Bronchus fibroblast of lung (primary cell): ENCODE measurements at places on chromosomes 5 and 9. TPM values are rescaled to one million over a fixed set of nuclear protein-coding genes. Genes with fewer than 3 reads are reported as not detected.

Gene FSD1L
- 0.84 and 1.0 TPM in 2 replicates for total RNA-seq

Gene EGFL7
- total RNA-seq: 2.1 and 2.4 TPM in 2 replicates

Gene BBLN
- total RNA-seq: 188 and 202 TPM in 2 replicates

Gene ANKRD18B
- total RNA-seq: 0.17 and 0.74 TPM in 2 replicates

Gene TRAF1
- total RNA-seq: 3.4 and 4.0 TPM in 2 replicates

Gene AK8
- 0.34 and 0.59 TPM in 2 replicates for total RNA-seq

Gene CYFIP2
- total RNA-seq: 6.7 and 10.3 TPM in 2 replicates

Gene KIF3A
- 3.1 and 3.4 TPM in 2 replicates for total RNA-seq

Gene CARTPT
- not detected in 2 replicates for total RNA-seq

Gene CDX1
- total RNA-seq: not detected in 2 replicates

Gene AQP7
- total RNA-seq: not detected in 2 replicates

Gene SLC25A2
- not detected in 2 replicates for total RNA-seq

Gene CCL27
- not detected in 2 replicates for total RNA-seq

Gene PCDHGA4
- total RNA-seq: 1.0 and 1.3 TPM in 2 replicates

Gene PCDHGB3
- total RNA-seq: 0.45 and 0.50 TPM in 2 replicates

Gene CYSRT1
- total RNA-seq: 0.74 and 1.2 TPM in 2 replicates

Gene MATR3
- total RNA-seq: 179 and 190 TPM in 2 replicates

Gene MSX2
- total RNA-seq: 1.8 and 2.2 TPM in 2 replicates

Gene LIFR
- total RNA-seq: 20.0 and 20.8 TPM in 2 replicates
